Endodermal cell (in vitro differentiated cells): ENCODE measurements at places on chromosomes 1 and 21.
A peak's percentile ranks its signal among the peaks of the same experiment; 100 is the strongest.

- H3K4me1 ChIP-seq = no peaks in the 10 kb centered on the region
- no peak for DNase-seq
- no peak overlapping the region for H3K27ac ChIP-seq
- H3K27me3 ChIP-seq = no peaks in the 10 kb centered on the region
- no peak overlapping the region for H3K4me3 ChIP-seq
- no peaks in the 10 kb centered on the region for H3K36me3 ChIP-seq
These were observed 455.1 kb downstream of the SMYD3 start for GRCh38 chr1:246051909-246052518.

- H3K36me3 ChIP-seq = no peaks in the 10 kb centered on the region
- H3K27ac ChIP-seq = no peak overlapping the region
- H3K4me1 ChIP-seq = no peaks in the 10 kb centered on the region
- no peaks in the 10 kb centered on the region for H3K27me3 ChIP-seq
These were observed 317.2 kb upstream of the C1orf87 start for GRCh38 chr1:60390593-60391282.

- no peak overlapping the region for H3K4me3 ChIP-seq
- H3K36me3 ChIP-seq = no peaks in the 10 kb centered on the region
- DNase-seq = no peak
- H3K27ac ChIP-seq = no peak overlapping the region
- H3K4me1 ChIP-seq = no peaks in the 10 kb centered on the region
- H3K27me3 ChIP-seq = no peaks in the 10 kb centered on the region
These were observed 46.0 kb upstream of the MUTYH start for GRCh38 chr1:45386219-45386618.

- no peaks in the 10 kb centered on the region for H3K27me3 ChIP-seq
- no peaks in the 10 kb centered on the region for H3K36me3 ChIP-seq
- peak overlapping the region; percentile 30 for H3K27ac ChIP-seq
- H3K4me1 ChIP-seq = no peaks in the 10 kb centered on the region
These were observed 428.5 kb upstream of the TMPRSS15 start for GRCh38 chr21:18831942-18832676.

- H3K4me3 ChIP-seq = no peak overlapping the region
- no peaks in the 10 kb centered on the region for H3K4me1 ChIP-seq
- no peak overlapping the region for H3K27ac ChIP-seq
- DNase-seq = no peak
- no peaks in the 10 kb centered on the region for H3K27me3 ChIP-seq
These were observed 433.2 kb upstream of the DEPDC1 start for GRCh38 chr1:68930101-68930500.

DNA sequence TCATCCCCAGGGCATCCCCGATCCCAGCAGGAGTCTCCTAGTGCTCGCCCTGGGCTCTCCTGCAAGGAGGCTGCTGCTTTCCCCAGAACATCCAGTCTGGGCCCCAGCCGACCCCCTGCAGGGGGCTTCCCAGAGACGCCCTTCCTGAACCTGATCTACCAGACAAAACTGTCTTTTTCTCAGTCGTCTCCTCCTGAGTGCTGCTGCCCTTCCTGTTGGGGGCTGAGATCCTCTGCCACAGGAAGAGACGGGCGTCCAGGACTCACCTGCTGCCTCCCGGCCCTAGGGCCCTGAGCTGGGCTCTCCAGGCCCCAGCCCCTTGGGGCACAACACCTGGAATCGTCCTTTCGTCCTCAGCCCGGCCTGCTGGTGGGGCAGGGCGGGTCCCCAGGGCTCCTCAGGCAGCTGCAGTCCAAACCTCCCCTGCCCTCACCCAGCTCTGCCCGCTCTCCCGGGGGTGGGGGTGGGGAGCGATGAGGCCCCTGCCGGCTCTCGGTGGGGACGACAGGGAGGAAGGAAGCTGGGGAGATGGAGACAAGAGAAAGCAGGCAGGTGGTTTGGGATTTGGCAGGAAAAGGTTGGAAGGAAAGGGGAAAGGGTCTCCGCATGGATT, 36.9 kb downstream of the TP73 start:
- H3K4me3 ChIP-seq = no peak overlapping the region
- no peak overlapping the region for H3K27ac ChIP-seq
- no peaks in the 10 kb centered on the region for H3K36me3 ChIP-seq
- DNase-seq = peak; percentile 59
- H3K4me1 ChIP-seq = no peaks in the 10 kb centered on the region

DNA sequence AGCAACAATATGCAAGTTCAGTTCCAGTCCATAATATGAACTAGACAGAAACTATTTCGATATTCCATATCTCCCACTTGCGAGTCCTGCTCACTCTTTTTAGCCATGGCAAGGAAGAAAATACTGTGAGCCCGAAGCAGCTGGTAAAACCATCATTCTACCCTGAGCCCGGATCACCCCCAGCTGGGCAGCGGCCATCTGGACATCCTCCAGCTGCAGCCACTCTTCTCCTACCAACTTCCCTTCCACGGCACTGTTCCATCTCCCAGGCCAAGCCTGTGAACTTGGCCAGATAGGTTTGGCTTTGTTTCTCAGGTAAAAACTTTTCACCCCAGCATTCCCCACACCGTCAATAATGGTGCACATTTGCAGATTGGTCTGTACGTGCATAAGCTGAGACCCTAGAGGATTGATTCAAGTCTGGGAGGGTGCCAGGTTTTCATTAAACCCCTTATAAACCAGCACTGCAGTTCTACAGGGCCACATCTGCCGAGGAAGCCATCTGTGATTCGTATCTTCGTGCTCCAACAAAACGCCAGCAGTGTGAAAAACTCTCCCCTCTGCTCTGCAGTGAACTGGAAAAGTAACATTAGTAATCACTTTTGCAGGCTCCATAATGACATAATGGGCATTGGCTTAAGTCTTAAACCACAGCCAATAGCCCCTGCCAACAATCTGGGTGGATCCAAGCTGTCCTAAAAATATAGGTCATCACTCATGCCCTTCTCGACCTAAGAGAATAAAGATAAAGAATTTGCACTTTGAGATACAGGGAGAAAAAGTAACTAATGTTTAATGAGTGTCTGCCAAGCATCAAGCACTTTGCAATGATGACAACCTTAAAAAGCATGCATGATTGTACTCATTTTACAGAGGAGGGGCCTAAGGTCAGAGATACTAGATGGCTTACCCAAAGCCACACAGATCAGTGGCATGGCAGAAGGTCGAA, 205.1 kb downstream of the PLPP3 start:
- H3K27ac ChIP-seq = no peak overlapping the region
- H3K4me1 ChIP-seq = no peaks in the 10 kb centered on the region
- no peaks in the 10 kb centered on the region for H3K36me3 ChIP-seq
- DNase-seq = no peak

GRCh38 chr1:234918961-234919761, 209.5 kb downstream of the TOMM20 start:
- no peak overlapping the region for H3K4me3 ChIP-seq
- peak overlapping the region; percentile 66 for H3K27ac ChIP-seq
- H3K27me3 ChIP-seq = no peaks in the 10 kb centered on the region
- no peaks in the 10 kb centered on the region for H3K36me3 ChIP-seq
- peaks cover 2% of the 10 kb centered on the region for H3K4me1 ChIP-seq
- DNase-seq = no peak

GRCh38 chr1:153203130-153203529, at the start of gene LELP1:
Gene LELP1, plus strand, starts transcription at chr1:153203430. Its CDS starts 1,278 bp downstream, at chr1:153204708.
- H3K36me3 ChIP-seq = no peaks in the 10 kb centered on the region
- no peak for DNase-seq
- H3K4me3 ChIP-seq = no peak within 1 kb of the TSS
- no peaks in the 10 kb centered on the region for H3K4me1 ChIP-seq
- H3K27me3 ChIP-seq = no peaks in the 10 kb centered on the region

DNA sequence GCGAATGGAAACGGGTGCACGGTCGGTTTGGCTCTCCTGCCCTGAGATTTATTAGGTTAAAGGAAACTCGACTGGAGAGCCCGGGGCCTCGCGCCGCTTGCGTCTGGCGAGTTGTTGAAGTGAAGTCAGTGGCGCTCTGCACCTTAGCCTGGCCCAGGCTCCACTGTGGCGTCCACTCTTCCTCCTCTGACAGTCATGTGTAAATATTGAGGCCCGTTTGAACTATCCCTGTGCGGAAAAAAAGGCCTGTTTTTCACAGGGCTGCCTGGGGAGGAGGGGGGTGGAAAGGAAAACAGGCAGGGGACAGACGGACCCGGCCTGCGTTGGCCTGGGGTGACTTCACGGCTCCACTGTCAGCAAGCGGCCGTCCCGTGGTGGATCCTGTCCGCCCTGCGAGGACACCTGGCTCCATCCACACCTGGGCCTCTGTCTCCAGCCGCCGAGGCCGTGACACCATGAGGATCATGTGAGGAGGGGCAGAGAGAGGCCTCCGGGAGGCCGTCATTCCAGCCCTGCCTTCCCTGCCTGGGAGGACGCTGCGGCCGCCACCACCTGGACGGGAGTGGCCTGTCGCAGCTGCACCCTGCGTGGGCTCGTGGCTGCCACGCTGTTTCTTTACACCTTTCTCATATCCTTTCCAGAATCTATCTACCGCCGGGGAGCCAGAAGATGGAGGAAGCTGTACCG, 59.8 kb downstream of the FAAP20 start:
- peak overlapping the region; percentile 98 for H3K27ac ChIP-seq
- DNase-seq = no peak
- H3K4me3 ChIP-seq = no peak overlapping the region
- H3K27me3 ChIP-seq = no peaks in the 10 kb centered on the region
- peaks cover 8% of the 10 kb centered on the region for H3K36me3 ChIP-seq

DNA sequence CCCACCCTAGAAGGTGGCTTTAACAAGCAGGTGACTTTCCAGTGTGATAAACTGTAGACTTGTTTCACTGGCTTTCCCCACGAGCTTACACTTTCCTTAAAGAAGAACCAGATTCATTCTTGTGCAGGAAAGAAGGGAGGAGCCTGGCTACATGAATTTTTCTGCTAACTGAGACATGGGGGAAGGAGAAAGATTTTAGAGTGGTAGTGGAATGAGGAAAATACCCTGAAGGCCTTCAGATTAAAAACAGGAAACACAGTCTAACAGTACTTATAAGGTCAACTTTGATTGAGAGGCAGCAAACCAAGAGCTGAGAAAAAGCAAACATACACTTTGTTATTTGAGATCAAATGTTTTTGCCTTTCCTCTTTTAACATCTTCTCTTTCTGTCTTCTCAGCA, 640.9 kb upstream of the PLXNA2 start:
- peaks cover 3% of the 10 kb centered on the region for H3K4me1 ChIP-seq
- no peak overlapping the region for H3K27ac ChIP-seq
- no peak for DNase-seq
- H3K4me3 ChIP-seq = no peak overlapping the region

- DNase-seq = no peak
- peaks cover 55% of the 10 kb centered on the region for H3K36me3 ChIP-seq
- H3K4me3 ChIP-seq = no peak overlapping the region
- H3K27ac ChIP-seq = no peak overlapping the region
These were observed 10.7 kb downstream of the LEPR start for GRCh38 chr1:65431111-65431705.

DNA sequence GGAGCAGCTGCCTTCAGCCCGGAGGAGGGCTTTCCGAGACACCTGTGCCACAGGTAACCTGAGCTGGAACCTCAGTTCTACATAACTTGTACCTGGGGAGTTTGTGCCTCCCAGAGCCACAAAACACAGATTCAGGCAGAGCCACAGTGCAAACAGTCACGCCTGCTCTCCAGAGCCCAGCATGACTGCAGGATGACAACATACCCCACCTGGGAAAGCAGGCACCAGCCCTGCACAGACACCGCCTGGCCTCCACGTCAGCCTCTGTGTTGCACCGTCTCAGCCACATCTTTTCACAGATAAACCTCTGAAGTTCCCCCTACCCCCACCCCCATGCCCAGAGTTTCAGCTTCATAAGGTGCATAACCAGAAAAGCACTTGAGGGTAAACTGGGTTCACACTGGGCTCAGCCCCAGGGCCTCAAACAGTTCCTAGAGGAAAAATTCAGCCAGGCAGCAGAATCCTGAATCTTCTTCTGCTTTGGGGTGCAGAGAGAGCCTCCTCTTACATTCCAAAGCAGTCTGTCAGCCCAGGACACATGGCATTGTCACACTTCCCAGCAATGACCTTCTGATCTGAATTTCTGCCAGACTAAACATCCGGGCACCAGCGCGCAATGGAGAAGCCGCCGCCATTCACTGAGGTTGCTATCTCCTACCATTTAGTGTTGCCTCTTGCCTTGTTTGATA, 229.5 kb downstream of the TOMM20 start:
- H3K27ac ChIP-seq = no peak overlapping the region
- H3K4me1 ChIP-seq = peaks cover 8% of the 10 kb centered on the region
- no peaks in the 10 kb centered on the region for H3K27me3 ChIP-seq
- no peak overlapping the region for H3K4me3 ChIP-seq
- no peaks in the 10 kb centered on the region for H3K36me3 ChIP-seq

GRCh38 chr1:46650491-46650890, 17.7 kb downstream of the ATPAF1 start:
- peaks cover 74% of the 10 kb centered on the region for H3K36me3 ChIP-seq
- H3K4me1 ChIP-seq = no peaks in the 10 kb centered on the region
- H3K27ac ChIP-seq = no peak overlapping the region
- DNase-seq = no peak
- no peak overlapping the region for H3K4me3 ChIP-seq
- H3K27me3 ChIP-seq = no peaks in the 10 kb centered on the region

- no peak overlapping the region for H3K27ac ChIP-seq
- no peaks in the 10 kb centered on the region for H3K4me1 ChIP-seq
- no peaks in the 10 kb centered on the region for H3K27me3 ChIP-seq
- H3K4me3 ChIP-seq = no peak overlapping the region
- no peaks in the 10 kb centered on the region for H3K36me3 ChIP-seq
These were observed 10.2 kb downstream of the FLG2 start for GRCh38 chr1:152349611-152350010.

DNA sequence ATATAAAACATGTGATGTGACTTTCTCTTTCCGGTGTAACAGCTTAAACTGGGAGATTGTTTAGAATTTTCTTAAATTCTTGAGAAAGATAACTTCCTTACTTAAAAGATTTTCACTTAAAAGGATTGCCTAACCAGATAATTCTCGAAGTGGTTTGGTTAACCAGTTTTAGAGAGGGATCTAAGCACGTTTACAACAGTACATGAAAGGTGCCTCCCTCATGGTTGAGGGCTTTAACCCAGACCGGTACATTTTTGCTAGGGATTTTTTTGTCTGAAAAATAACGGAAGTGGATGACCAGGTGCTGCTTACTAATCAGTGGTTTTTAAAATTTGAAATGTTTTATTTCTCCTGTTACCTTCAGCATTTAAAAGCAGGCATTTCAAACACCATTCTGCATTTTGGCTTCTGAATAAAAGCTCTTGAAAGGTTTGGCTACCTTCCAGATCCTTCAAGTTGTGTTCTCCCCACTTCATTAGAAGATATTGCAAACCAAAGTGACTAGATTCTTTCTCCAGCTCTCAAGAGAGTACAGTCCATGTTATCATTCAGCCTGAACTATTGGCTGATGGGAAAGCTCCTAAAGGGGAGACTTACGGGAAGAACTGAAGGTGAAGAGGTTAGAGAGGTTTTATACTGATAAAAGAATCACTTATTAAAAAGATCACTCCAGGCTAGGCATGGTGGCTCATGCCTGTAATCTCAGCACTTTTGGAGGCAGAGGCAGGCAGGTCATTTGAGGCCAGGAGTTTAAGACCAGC, 12.8 kb downstream of the S100PBP start:
- no peaks in the 10 kb centered on the region for H3K4me1 ChIP-seq
- peaks cover 95% of the 10 kb centered on the region for H3K36me3 ChIP-seq
- no peak for DNase-seq
- H3K4me3 ChIP-seq = no peak overlapping the region
